ENCODE measurements at places on chromosomes 2 and 18. TPM values are rescaled to one million over a fixed set of nuclear protein-coding genes. Genes with fewer than 3 reads are reported as not detected.
A peak's percentile ranks its signal among the peaks of the same experiment; 100 is the strongest.

DNA sequence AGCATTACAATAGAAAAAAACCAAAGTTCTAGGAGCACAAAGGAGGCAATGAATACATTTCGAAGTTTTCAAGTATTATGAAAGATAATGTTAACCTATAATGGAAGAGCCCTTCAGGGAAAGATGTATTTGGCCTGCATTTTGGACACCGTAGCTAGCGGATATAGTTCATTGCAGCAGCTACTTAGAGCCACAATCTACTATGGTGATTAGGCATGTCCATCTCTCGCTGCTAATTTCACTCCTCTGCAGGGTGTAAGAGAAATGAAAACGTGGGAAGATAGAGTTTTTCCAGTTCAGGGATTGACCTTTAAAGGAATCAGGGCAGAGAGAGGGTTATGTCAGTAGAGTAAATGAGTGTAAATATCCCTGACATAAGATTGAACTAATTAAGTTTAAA lies 8.5 kb upstream of the CAVIN2 start:
- DNase-seq: no peak

SERPINB12 gene
- total RNA-seq: not detected

DNA sequence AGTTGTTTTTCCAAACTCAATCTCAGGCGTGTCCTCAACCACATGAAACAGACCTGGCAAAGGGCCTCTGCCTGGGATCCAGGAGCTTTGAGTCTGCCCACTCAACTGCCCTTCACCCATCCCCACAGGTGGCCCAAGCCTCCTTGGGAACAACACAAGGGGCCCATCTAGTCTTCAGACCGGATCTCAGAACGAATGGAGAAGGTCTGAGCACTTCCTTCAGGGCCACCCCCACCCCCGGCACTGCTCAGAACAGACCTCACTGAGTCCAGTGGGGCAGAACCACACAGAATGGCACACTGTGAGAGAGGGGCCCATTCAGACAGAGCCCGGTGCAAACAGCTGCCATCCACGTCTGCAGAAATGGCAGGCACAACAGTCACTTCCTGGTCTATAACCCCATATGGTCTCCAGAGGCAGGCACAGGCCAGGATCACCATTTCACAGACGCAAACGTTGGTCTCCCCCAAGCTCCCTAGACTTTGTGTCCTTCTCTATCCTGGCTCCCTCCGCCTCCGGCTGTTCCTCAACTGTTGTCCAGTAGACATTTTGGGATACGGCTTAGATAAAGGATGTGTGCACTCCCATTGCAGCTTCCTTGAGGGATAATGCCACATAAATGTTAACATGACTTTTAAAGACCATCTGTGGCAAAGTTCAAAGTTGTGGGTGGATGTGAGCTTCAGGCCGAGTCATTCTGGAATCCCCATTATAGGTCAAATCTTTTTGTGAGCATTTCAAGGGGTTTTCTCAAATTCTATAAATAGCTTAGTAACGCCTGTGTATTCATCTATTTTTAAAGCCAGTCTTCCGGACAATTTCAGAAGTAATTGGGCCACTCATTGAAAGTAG lies 149.7 kb downstream of the SMAD7 start:
- DNase-seq: no peak

GRCh38 chr18:59141294-59142068 lies 1.8 kb downstream of the SEC11C start:
- peak; percentile 4 for DNase-seq

DNA sequence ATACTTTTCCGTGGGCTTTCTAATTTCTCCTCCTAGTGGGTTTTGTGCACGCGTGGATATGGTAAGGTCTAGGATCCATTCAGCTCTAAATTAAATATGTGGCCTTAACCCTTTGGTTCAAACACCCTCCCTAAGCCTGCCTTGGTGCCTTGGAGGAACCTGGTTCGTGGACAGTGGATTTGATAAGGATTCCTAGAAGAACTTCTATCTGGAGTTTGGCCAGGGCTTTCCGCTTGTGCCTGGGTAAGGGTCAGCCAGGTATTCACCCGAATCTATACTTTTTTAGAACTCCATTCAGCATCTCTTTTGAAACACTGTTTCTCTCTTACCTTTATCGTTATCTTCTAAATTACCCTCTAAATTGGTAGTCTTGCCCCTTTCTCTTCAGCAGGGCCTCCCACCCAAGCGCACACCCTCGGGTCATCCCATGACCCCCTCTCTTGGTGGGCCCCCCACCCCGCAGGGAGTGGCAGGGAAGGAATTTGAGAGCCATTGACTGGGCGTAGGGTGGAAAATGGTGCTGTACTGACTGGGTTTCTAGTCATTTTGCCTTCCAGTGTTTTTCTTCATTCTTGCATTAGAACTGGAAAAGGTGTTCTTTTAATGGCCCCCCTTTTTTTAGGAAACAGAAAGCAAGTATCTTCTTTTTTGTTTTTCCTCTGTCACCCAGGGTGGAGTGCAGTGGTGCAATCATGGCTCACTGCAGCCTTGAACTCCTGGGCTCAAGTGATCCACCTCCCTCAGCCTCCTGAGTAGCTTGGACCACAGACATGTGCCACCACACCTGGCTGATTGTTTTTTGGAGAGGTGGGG lies 1.8 kb downstream of the SOCS6 start:
- DNase-seq: no peak

GRCh38 chr18:59324623-59324971 lies 6.1 kb upstream of the CPLX4 start:
- no peak for DNase-seq

SERPINB7 gene
- 0.19 TPM for total RNA-seq

GRCh38 chr2:233976087-233976486 lies 58.9 kb downstream of the TRPM8 start:
- DNase-seq: no peak

Data from Calu3 (cell line).